T-helper 1 cell (primary cell): ENCODE measurements at places on chromosomes 2 and 18.

DNA sequence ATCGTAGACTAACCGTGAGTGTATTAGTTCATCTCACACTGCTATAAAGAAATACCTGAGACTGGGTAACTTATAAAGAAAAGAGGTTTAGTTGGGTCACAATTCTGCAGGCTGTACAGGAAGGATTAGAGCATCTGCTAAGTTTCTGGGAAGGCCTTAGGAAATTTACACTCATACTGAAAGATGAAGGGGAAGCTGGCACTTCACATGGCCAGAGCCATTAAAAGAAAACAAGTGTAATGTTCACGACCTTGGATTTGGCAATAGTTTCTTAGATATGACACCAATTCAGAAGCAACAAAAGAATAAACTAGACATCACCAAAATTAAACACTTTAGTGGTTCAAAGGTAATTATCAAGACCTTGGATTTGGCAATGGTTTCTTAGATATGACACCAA, 23.8 kb downstream of the ABCB11 start:
- no peak for DNase-seq

DNA sequence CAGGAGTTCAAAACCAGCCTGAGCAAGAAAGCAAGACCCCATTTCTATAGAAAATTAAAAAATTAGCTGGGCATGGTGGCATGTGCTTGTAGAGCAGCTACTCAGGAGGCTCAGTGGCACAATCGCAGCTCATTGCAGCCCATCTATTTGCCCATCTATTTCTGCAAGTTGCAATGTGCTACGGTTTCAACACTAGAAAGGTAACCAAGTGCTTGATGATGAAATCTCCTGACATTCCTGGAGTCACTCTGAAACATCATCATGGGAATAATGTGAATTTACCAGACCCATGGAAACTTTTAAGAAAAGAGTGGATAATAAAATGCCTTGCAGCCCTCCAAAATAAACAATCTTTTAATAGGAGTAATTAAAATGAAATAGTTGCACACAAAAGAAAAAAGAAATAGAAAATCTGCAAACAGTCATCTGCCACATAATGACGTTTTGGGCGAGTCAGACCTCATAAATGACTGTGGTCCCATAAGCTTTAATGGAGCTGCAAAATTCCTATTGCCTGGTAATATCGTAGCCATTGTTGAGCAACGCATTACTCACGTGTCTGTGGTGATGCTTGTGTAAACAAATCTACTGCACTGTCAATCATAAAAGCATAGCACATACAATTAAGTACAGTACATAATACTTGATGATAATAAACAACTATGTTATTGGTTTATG, 46.6 kb upstream of the AMMECR1L start:
- no peak for DNase-seq

- DNase-seq = no peak
These were observed 973.8 kb upstream of the GYPC start for GRCh38 chr2:125681976-125682805.

DNA sequence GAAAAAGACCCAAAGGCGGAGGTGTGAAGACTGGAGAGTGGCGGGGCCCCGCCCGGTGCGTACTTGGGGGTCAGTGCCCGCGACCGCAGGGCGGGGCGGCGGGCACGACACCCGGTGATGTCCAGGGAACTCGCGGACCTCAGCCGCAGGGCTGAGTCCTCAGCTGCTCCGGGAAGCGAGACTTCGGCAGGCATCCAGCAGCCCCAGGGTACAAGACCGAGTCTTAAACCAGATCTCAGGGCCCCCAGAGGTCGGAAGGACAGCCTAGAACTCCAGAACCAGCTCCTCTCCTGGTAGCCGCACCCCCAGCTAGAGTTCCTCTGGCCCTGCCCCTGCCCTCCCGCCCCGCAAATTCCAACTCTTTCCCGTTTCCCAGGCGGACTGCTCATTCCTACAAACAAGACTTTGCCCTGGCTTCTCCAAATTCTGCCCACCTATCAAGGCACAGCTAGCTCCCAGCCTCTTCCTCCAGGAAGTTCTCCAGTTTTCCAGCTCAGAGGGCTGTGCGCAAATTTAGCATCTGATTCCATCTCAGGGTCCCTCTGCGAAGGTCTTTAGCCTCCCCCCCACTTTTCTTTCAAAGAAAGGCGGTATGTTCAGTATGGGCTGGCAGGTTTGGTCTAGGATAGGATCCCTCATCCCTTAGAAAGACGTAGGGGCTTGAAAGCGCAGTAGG, 26.0 kb upstream of the NOTO start:
- no peak for DNase-seq

DNA sequence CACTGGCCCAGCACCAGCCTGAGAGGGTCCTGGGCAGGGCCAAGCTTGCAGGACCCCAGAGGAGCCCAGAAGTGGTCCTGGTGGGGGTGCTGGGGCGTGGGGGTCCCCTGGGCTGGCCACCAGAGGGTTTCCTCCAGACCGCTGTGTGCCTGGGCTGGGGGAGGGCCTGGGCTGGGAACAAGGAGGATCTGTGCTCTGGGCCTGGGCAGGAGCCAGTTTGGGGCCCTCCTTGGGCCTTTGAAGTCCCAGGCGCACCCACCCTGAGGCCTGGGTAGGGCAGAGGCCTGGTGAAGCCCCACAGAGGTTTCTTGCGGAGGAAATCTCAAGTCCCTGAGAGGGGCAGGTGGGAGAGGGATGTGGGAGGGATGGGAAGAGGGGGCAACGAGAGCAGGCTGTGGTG, 63.4 kb upstream of the GPC1 start:
- DNase-seq = no peak

DNA sequence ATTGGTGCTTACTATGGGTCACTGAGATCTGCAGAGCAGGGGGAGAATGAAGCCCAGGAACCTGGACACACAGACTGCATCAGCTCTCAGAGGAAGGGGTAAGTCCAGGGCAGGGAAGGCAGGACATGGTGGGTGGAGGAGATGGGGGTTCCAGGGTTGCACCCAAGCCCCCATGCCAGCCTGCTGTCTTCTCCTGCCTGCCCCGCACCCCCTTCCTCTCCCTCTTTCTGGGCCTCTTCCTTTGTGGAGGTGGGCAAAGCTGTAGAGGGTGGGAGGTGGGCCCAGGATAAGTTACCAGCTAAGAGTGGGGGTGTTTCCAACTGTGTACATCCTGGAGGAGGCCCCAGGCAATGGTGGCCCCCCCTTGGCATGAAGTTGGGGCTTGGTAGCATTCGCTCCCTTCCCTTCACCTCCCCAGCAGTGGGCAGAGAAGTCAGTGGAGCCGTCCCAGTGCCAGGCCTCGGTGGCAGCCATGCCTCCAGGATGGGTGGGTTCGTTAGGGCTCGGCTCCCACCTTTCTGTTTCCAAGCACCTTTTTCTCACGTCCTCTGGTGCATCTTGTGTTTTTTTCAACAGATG, 132.2 kb downstream of the CLIP4 start:
- DNase-seq = no peak

DNA sequence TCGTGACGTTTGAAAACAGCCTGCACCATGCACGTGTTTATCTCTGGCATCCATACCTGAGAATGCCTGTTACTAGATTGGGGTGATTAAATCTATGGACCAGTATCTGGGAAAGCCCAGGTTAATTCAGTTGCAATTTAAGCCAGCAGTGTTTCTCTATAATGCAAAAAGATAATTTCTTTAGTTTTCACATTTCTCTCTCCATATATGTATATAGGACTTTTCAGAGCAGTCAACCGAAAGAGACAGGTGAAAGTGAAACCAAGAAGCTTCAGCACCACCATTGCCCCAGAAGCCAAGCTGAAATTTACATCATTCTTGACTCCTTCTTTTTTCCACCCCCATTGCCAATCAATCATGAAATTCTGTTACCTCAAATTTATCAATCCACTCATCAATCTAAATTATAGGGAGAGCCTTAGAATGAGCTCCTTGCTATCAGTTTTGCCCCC, 2.7 kb upstream of the LRP2 start:
- DNase-seq = no peak

DNA sequence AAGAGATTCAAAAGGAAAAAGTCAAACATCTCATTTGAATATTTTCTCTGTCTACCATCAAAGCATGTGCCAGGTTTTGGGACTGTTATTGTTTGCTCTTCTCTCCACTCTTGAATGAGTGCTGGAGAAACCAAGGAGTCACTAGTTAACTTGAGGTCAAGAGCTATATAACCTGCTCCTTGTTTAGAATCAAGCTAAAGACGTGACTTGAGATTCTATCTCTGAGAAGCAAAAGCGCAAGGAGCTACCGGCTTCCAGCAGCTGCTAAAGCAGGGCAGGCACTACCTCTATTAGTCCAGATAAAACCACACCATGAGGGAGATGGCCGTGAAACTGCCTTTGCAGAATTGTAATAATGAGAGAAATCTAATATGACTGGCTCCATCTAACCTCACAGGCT, 36.0 kb downstream of the UXS1 start:
- no peak for DNase-seq

- DNase-seq = no peak
These were observed 47.1 kb downstream of the DDX1 start for GRCh38 chr2:15638720-15639119.

DNA sequence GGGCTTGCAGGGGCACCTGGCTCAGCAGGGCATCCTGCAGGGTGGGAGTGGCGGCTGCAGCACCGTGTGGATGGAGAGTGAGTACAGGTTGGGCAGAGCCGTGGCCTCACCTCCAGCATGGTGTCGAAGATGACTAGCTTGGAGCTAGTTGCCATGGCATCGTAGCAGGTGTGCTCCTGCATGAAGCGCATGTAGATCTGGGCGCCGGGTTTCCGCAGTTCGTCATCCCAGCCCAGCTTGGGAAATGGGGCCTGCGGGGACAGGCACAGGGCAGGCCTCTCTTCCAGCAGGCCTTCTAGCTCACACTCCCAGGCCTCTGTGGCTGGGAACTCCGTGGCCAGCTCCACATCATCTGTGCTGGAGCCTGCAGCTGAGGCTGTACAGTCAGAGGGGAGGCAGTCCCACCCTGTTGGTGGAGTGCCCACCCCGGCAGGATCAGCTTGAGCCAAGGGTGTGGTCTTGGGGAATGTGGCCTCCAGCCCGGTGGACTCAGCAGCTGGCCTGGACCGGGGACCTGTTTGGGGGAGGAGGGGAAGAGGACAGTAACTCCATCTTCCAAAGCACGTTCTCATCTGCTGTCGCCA, 1.6 kb downstream of the PRKAG3 start:
- DNase-seq = no peak

DNA sequence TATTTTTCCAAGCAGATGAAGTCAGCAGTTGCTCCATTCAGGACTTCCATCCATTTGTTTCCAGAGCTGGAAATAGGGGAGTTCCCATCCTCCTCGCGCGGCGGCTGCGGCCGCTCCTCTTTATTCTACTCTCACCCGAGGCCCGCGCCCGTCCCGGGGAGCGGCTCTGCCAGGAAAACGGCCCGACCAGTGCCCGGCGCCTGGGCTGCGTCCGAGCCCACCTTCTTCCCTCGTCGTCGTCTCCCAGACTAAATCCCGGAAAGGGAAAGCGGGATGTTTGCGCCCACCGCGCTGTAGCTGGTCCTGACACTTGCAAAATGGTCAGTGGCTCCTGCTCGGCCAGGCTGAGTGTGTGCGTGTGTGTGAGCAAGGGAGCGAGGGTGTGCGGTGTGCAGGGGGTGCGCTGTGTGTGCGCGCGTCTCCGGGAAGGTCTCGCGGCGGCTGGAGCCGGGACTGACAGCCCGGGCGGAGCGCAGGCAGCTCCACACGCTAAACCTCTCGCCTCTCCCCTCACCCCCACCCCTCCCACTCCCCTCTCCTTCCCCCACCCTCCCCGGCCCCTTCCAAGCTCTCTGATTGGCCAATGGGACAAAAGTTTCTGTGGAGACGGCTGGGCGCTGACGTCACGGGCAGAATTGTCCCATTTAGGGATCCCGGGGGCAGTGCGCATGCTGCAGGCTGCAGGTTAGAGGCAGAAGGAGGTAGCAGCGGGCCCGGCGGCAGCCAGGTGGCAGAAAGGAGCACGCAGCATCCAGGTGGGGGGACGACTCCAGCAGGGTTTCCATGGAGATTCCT, at the start of gene NOL4:
TSS of gene NOL4 (minus strand) at position 491 of the 795 bp plus-strand sequence. CDS start 1,660 bp downstream, outside the sequence.
- no peak for DNase-seq
